ENCODE measurements at places on chromosomes 11 and 22.

DNA sequence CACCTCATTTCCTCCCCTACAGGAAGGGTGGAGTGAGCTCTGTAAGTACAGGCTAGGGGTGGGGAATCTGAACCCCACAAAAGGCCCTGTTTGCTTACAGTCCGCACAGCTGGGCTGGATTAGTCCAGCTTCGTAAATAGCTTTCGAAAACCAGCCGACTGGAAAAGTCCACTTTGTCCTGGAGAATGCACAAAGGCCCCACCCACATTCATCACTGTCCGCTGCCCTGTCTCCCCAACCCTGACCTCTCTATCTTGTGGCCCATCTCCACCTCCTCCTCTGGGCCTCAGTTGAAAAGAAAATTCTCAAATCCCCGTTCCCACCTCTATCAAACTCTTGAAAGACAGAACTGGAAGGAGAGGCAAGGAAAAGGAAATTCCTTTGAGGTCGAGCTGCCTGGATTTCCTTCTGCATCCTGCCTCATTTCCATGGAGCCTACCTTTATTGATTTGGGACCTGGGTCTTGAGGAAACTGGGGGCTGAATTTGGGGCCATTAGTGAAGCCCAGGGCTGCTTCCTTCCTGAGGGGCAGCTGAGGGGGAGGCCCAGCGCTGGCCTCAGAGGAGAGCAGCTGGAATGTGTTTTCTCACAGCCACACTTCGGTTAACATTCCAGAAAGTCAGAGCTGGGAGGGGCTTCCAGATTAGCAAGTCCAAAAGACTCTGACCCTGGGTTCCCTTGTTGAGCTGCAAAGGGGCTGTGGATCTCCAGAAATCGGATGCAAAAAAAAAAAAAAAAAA is 147.6 kb downstream of the FBXO7 start:
- no peak for DNase-seq

DNA sequence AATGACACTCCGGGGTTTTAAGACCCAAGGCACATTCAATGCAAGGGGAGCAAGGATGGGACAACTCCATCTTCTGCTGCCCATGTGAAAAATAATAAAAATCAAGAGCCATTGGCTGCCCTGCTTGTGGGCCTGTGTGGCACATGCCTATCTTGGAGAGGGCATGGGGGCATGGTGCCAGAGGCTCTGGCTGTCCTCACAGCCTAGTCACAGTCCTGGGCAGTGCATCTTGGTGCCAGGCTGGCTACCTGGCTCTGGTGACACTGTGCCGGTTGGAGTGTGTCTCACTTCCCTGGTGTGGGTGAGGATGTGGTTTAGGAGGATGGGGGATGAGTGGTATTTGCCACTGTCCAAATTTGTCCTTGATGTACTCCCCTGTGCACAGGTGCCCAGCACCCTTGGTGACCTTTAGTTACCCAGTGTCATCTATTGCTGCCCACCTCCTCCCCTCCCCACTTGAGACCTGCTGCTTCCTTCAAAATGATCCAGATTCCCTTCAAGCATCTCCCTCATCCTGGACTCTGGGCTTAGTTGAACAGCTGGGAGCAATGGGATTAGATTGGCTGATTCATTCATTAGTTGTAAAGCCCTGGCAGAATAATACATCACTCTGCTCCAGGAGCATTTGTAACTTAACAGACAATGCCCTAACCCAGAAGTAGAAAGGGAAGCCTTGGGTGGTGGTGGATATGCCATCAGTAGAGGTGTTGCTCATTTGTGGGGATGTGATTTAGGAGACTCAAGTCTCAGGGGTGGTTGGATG is 4.6 kb downstream of the TMEM86A start:
- DNase-seq, result no peak

- no peak for DNase-seq
These were observed 25.6 kb downstream of the TMPRSS6 start for GRCh38 chr22:37083914-37084313.

- no peak for DNase-seq
These were observed 15.0 kb downstream of the IPO7 start for GRCh38 chr11:9399466-9399865.

DNA sequence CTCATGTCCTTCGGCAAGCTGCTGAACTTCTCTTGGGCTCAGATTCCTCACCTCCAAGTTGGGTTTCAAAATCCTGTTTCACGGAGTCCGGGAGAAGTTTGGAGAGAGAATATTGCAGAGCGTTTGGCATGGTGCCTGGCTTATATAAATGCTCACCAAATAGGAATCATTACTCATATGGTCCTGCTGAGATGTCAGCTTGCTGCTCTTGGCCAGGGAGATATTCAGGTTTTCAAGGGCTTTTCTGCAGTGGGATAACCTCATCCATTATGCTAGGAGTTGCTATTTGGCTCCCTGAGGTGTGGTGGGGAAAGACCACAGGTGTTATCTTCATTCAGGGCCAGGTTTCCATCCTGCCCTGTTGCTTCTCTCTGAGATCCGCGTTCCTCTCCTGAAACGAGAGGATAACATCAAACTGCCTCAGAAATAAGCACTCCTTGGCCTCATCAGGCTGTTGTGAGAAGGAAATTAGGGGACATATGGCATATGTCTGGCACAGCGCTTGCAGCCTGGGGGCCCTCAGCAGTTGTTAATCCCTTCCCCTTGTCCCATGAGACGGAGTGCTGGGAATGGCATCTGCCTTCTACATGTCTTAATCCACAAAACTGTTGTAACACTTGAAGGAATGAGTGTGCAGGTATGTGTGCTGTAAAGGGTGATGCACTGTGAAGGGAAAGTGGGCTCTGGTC is 29.9 kb upstream of the ACER3 start:
- DNase-seq, result no peak
